ENCODE measurements at places on chromosomes 11 and 22.

- DNase-seq: no peak
These were observed 10.5 kb downstream of the EMID1 start for GRCh38 chr22:29216011-29216872.

GRCh38 chr11:30447058-30447640 is 124.2 kb downstream of the ARL14EP start:
- DNase-seq: no peak

DNA sequence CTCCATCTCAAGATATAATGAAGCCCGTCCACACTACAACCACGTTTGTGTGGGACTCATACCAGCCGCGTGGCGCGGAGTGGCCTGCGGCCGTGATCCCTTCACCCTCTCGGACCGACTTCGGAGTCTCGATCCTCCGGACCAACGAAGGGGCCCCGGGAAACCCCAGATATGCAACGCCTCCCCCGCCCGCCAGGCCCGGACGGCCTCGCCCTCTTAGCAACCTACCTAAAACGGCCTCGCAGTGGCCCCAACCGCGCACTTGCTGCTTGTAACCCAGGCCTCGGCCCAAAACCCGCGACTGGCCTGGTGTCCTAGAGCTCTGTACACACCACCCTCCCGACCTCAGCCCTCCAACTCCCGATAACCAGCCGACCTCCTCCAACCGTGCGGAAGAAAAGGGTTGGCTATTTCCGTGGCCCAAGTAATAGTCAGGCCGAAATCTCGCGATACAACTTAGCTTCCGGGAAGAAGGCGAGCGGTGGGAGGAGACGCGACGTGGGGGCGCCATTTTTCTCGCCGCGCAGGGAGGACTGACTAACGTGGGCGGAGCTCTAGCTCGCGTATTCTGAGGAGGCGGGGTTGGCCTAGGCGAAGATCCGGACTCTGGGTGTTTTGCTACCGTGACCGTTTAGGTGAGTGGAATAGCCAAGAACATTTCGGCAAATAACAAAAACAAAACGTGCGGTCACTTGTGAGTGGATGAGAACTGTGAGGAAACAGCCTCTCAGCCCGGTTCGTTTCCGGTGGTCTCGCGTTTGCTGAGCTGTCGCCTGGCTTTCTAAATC is at the start of the genes C11orf54 and TAF1D:
C11orf54 (plus strand) TSS at position 579 of the 788 bp plus-strand sequence. CDS start 5,722 bp downstream, outside the sequence.
TAF1D (minus strand) TSS at position 402 of the 788 bp plus-strand sequence. CDS start 2,191 bp downstream, outside the sequence.
- DNase-seq: peak; percentile 86

DNA sequence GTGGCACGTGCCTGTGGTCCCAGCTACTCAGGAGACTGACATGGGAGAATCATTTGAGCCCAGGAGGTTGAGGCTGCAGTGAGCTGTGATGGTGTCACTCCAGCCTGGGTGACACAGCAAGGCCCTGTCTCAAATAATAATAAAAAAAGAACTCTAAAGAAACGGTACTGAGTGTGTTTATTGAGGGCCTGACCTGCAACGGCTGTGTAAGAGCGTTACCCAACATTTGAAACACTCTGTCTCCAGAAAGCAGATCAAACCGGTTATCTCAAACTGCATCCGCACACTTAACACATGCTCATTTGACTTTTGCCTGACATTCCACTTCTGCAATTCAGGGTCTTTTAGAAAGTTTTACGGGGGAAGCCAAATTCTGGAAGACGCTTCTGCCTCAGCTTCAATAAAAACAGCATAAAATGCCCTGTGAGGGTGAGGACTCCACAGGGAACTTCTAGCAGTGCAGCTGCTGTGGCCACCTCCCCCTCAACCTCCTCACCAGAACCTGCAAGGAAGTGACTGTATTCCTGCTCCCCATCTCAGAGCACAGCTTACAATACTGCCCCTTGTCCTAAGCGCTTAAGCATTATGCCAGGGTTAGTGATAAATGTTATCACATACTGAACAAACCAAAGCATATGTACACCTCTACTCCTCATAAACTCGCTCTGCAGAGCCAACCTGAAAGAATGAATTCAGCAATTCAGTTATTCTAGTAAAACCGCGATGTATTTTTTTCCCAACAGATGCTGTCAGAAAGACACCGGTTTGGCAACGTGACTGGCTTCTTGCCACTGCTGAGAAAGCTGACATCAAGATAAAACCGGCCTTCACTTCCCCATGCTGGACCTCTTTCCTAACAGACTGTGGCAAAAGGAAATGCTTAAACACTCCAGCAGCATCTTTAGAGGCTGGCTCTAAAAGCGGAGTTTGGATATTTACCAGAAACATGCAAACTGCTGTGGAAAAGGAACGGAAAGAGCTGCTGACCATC is 52.2 kb downstream of the PRDM10 start:
- no peak for DNase-seq

DNA sequence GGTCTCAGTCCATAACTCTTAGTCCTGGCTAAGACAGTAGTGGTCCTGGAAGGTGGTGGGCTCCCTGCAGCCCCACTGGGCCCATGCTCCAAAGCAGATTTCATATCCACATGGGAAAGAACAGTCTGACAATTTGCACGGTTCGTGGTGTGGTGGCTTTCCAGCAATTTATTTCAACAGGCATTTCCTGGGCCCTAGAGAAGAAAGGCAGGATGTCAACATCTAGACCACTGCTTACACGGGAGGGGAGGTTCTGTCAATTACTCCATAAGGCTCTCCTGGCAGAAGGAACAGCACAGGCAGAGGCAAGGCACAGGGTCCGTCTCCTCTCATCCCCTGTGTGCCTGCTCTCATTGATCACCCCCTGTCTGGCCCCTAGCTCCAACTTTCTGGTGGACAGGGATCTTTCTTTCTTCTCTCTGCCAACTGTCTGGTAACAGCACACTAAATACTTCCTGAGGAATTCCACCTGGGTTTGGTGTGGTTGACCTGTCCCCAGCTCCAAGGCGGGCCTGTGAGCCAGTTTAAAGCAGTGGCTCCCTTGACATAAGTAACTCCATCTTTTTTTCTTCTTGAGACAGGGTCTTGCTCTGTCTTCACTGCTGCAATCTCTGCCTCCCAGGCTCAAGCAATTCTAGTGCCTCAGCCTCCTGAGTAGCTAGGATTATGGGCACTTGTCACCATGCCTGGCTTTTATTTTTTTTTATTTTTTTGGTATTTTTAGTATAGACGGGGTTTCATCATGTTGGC is 5.1 kb upstream of the A4GALT start:
- no peak for DNase-seq

DNA sequence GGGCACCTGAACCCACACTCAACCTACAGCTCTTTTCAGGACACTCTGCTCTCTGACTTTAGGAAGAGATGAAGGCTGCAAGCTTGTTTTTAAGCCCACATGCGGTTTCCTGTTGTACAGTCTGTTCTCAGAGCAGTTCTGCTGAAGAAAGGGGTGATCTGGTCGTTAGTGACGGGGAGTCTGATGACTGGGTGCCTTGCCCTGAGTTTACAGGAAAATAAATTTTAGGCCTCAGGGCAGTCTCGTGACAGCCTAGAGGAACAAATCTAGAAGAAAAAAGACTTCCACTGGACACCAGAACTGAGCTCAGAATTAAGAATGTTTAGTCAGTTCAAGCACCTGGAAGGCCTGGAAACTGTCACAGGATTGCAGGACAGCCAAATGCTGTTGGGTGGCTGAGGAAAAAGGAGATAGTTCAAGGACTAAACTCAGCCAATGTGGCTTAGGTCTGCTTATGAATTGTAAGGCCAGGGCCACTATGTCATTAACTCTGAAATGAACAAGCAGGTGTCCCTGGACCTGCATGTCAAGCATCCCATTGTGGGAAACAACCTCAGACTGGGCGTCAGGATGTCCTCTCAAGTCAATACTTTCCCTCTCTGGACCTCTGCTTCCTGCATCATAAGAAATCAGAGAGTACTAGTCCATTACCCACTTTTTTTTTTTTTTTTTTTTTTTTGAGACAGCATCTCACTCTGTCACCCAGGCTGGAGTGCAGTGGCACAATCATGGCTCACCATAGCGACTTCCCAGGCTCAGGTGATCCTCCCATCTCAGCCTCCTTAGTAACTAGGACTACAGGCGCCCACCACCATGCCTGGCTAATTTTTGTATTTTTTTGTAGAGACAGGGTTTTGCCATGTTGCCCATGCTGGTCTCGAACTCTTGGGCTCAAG is 5.7 kb downstream of the PIK3IP1 start:
- no peak for DNase-seq

GRCh38 chr11:81963018-81963417 is 770.6 kb downstream of the FAM181B start:
- no peak for DNase-seq

- no peak for DNase-seq
These were observed 761.1 kb downstream of the BRD1 start for GRCh38 chr22:49066619-49067018.

DNA sequence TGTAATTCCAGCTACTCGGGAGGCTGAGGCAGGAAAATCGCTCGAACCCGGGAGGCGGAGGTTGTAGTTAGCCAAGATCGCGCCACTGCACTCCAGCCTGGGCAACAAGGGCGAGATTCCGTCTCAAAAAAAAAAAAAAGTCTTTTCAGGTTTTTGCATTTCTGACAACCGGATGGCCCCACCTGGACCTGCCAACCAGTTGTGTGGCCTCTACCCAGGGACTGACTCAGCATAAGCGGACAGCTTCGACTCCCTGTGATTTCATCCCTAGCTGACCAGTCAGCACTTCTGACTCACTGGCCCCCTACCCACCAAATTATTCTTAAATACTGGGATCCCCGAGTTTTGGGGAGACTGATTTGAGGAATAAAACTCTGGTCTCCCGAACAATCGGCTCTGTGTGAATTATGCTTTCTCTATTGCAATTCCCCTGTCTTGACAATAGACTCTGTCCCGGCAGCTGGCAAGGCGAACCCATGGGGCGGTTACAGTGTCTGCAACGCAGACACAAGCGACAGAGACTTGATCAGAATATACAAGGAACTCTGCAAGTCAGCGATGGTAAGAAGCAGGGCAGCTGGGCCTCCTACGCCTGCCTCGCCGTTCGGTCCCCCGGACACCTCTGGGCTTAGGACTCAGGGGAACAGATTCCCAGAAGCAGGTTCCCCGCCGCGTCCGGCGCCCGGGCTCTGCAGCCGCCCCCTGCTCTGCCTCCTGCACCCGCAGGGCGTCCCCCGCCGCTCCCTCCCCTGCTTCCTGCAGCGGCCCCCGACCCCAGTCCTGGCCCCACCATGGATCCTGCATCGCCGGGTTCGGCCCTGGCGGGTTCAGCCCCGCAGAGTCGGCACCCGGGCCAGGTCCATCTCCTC is 741 bp upstream of the TALDO1 start:
- DNase-seq: peak; percentile 32

- no peak for DNase-seq
These were observed 21.1 kb upstream of the ALG8 start for GRCh38 chr11:78160557-78160956.

DNA sequence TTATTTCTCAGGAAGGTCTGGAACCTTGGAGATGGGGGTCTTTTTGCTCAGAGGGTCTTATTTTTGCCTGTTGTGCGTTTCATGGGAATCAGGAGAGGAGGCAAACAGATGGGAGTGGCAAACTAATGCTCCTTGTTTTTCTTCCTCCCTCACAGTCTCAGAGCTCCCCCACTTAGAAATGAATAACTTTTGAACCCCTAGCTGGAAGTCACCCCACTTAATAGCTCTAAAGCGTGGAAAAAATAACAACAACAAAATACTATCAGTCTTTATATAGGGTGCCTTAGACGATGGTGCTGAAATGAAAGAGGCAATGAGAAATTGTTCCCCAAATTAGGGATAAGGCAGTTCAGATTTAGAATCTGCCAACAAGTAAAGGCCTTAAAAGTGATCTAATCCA is 76.8 kb upstream of the BDNF start:
- no peak for DNase-seq

GRCh38 chr11:117441146-117441975 is 113.7 kb downstream of the CEP164 start:
- DNase-seq: no peak

DNA sequence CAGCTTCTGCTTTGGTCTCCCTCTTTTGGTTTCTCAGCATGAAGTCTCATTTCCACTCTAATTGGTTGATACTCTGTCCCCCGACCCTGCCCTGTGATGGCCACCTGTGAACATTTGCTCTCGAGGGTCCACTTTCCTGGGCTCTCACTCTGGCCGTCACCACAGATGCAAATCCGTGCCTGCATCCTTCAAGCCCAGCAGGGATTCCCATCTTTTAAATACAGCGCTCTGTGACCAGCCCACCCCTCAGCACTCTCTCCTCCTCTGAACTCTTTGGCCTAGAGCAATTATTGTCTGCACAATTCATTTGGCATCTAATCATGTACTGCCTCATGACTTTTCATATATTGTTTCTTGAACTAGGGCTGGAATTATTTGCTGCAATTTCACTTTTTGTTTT is 26.0 kb downstream of the PKNOX2 start:
- no peak for DNase-seq

- DNase-seq: no peak
These were observed 151.8 kb upstream of the TIMP3 start for GRCh38 chr22:32649515-32650200.

DNA sequence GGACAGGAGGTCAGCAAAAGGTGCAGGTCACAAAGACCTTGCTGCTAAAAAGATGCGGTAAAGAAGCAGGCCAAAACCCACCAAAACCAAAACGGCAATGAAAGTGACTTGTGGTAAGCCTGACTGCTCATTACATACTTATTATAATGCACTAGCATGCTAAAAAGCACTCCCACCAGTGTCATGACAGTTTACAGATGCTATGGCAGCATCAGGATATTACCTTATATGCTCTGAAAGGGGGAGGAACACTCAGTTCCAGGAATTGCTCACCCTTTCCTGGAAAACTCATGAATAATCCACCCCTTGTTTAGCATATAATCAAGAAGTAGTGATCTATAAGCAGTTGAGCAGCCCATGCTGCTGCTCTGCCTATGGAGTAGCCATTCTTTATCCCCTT is 45.2 kb upstream of the SLC5A12 start:
- DNase-seq: no peak

GRCh38 chr22:22099194-22099486 is 116.6 kb upstream of the TOP3B start:
- no peak for DNase-seq

DNA sequence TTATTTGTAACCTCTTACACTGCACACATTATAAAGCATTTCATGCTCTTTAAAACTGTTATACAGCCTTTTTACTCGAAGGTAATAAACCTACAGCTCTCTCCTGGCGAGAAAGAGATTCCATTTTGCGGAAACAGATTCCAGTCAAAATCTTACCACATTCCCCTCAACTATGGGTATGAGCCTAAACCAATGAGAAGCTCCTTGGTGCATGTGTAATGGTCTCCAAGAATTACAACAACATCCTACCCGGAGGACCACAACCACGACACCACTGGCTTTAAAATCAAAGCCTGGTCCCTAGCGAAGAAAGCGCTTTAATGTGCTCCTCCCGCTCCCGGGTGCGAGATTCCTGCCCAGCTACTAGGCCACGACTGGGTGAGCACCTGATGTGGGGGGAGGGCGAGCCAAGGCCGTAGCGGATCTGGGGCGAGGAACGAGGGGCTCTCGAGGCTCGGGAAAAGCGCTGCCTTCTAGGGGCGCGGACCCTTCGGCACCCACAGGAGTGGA is 821 bp downstream of the CELF1 start:
- DNase-seq: no peak

Measured in NCI-H748 treated with DMSO at 0.1 percent for 48 hours (cell line).